ENCODE measurements at places on chromosomes 12 and 14.

DNA sequence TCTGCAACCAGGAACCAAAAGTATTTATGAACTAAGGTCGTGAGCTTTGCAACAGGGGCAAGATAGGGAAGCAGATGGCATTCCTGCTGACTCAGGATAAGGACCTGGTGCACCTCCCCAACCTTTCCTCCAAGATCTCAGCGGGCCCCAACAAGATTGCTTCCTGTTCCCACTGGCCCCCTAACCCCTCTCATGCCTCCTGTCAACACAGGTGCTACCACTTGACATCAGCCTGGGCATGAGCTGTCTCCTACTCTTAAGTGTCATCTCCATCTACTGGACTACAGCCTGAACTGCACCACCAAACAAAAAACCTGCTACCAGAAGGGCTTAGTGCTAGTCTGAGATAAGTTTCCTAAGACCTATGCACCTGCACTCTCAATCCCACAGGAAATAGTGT, 32.7 kb downstream of the MED6 start:
- no peak for DNase-seq

- no peak for DNase-seq
These were observed 101.2 kb downstream of the PEBP1 start for GRCh38 chr12:118237052-118237665.

GRCh38 chr12:30345744-30346471, 349.8 kb downstream of the IPO8 start:
- no peak for DNase-seq

DNA sequence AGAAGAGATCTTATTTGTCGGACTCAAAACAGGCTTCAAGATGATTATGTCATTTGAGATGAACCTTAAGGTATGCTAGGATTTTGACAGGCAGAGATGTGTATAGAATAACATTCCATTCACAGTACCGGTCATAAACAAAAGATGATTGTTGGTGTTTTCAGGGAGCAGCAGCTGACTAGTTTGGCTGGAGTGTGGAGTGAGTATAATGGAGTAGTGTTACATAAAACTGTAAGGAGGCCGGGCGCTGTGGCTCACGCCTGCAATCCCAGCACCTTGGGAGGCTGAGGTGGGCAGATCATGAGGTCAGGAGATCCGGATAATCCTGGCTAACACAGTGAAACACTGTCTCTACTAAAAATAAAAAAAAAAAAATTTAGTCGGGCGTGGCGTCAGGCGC, 23.9 kb downstream of the SERPINA10 start:
- DNase-seq, result no peak

DNA sequence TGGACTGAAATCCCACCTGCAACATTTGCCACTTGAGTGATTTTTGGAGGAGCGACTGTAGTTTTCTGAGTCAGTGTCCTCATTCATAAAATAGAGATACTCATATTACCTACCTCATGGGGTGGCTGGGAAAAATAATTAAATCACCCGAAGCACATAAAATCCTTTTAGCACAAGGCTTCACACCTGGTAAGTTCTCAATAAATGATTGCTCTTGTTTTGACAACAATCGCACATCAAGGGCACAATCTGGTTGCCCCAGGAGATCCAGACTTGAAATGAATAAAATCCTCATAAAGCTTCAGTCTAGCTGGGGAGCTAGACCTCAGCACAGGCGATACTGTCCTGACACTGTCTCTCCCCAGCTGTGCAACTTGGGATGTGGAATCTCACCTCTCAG, 76.0 kb upstream of the CCDC60 start:
- DNase-seq, result no peak

GRCh38 chr12:73266206-73266605, 994.0 kb downstream of the TRHDE start:
- DNase-seq, result no peak

DNA sequence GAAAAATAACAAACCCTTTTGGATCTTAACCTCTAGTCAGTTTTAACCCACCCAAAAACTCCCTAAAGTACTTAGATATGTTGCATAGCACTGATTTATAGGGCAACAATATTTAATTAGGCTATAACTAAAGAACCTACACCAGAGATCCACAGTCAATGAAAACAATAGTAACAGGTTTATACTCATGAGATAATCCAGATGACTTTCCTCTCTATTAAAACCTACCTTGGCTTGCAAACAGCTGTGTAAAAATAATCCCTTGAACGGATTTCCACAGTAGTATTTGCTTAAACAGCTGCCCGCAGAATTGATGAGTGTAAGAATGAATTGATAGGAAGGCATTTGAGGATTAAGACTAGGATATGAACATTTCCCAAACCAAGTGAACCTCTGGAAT, 104.3 kb upstream of the PTPRR start:
- DNase-seq, result no peak

DNA sequence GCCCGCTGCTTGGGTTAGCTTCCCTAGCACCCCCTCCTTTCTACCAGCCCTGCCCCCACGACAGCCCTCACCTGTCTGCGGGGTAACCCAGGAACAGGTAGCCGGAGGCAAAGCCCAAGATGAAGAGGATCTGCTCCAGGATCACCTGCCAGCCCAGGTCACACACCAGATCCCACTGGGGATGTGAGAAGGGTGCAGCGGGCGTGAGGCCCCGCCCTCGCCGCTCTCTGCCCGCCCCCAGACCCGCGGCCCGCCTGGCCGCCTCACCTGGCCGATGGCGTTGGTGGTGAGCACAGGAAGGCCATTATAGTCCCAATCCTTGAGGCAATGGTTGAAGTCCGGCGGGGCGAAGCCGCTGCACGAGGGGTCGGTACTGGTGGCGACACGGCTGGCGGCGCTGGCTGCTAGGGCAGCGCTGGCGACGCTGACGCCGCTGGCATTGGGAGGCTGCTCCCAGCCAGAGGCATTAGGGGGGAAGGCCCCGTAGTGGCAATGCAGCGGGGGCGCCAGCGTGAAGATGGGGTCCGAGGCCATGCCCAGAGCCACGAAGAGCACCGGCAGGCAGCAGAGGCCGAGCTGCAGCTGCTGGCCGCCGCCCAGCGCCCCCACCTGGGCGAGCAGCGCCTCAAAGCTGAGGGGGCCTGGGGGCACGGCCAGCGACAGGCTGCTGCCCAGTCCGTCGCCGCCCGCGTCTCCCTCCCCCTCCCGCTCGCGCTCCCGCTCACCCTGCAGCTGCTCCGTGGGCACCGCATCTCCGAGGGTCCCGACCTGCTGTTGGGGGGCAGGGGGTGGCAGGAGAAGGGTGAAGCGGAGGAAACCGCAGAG, 794 bp downstream of the SLC22A17 start:
- no peak for DNase-seq
